ENCODE measurements at places on chromosomes 11 and 22.
A peak's percentile ranks its signal among the peaks of the same experiment; 100 is the strongest.

DNA sequence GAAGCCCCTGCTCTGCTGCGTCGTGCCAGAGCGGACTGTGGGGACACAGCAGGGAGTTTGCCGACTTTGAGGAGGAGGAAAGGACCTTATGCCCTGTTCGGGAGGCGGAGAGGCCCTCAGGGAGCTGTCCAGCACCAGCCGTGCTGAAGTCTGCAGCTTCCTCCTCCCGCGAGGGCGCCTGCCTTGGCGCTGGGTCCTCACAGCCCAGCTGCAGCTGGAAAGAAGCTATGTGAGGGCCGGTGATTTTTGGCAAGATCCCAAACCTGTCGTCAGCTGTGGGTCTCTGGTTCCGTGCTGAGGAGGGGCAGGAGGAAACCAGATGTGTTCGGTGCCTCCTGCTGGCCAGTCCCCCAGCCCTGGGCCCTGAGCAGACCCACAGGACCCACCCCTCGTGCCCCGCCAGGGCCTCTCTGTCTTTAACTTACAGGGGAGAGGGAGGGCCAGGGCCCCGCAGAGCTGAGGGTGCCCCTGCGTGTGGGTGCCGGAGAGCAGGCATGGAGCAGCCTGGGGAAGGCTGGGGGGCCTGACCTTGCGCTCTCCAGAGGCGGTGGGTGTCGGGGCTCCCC is 12.0 kb downstream of the BRSK2 start:
- DNase-seq: peak; percentile 65

DNA sequence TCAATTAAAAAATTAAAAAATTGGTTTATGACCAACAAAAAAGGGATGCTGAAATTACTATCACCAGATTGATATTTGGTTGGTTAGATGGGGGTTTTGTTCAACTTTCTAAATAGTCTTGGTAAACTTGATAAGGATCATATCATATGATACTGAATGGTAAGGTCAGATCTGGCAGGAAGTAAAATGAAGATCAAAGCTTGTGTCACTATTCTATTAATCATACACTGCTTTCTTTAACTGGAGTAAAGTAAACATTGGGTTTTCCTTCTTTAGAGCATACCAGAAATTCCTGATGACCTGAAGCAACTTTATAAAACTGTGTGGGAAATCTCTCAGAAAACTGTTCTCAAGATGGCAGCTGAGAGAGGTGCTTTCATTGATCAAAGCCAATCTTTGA is 40.2 kb downstream of the RRM1 start:
- no peak for DNase-seq

GRCh38 chr11:5690216-5690615 is 626 bp downstream of the TRIM22 start:
- DNase-seq: no peak

DNA sequence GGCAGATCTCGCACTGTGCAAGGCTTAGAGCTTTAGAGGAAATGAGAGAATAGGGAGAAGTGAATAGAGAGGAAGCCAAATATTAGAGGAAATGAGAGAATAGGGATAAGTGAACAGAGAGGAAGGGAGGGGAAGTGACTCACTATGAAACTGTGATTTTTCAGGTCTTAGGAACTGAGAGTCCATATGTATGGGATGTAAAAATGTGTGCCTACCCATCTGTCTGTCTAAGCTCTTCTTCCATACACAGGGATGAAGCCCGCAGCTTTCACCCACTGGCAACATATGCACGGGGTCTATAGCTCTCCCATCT is 6.4 kb upstream of the CCDC86 start:
- no peak for DNase-seq

DNA sequence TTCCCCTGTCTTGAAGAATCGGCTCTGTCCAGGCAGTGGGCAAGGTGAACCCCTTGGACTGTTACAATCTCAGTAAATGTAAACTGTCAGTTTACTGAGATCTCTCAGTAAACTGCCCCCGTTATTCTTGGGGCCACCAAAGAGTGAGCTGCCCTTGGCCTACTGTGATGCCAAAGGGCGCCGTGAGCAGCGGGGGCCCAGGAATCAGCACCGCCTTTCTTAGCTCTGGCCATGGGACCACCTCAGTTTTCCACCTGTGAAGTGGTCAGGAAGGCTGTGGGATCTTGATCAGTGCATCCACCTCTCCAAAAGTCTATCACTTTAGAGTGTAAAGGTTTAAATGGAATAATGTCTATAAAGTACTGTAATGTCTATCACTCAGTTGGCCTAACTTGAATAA is 57.1 kb downstream of the THAP12 start:
- no peak for DNase-seq

DNA sequence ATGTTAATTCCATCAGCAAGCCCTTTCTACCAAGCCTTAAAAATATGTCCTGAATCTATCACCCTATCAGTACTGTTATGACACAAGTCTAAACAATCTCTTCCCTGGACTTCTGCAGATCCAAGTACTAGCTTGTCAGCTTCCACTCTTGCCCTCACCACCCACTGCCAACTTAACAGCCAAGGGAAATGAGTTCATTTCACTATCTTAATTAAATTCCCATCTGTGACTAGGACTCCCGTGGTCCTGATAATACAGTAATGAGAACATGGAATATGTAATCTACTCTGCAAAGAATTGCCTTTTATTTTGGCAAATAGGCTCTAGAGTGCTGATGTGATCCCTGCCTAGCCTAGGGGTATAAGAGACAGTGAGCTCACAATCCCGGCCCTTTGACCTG is 10.1 kb downstream of the UBQLN3 start:
- no peak for DNase-seq

DNA sequence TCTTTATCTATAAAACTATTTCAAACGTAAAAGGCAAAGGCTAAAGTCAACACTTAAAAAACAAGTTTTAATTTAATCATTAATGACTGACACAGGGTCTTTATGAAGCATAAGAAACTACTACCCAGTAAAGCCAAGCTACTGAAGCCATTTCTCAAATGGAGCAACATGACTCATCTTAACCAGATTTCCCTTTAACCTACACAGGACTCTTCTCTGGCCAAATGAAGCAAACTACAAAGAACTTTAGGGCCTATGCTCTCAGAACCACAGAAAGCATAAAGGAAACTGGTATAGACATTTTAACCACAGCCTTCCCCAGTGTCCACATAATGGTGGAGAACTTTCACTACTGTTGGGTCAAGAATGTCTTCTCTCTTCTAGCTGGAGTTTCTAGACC is 34.7 kb downstream of the ALG9 start:
- DNase-seq: no peak

DNA sequence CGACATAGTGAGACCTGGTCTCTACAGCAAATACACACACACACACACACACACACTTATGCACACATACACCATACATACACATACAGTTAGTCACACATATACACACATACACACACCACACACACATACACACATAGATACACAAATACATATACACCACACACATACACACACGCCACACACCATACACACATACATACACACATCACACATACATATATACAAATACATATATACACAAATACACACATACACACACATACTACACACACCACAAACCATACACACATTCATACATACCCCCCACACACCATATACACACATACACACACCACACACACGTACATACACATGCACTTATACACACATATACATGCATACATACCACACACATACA is 57.7 kb downstream of the MICAL2 start:
- no peak for DNase-seq

DNA sequence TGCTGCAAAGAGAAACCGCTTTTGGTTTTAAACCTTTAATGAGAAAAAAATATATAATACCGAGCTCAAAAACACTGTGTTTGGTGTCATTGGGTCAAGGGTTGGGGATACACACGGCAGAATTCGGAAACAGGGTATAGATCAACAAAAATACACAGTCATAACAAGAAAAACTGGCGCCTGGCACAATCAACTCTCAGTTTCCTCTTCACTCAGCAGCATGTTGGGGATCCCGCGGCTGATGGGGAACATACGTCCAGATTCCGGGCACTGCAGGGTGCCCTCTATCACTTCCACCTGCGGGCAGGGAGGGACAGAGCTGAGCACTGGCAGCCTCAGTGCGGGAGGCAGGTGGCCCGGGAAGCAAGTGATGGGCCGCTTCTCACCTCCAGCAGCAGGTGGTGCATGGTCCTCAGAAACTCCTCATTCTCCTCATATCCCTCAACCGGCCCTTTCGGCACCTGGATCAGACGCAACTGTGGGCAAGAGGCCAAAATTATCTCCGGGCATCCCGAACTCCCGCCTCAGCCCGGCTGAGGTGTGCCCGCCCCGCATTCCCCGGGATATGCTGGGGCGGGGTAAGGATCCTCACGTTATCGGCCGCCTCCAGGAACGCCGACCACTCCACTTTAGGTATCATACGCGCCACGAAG is 561 bp downstream of the TRMT112 start:
- no peak for DNase-seq

- DNase-seq: no peak
Observed at GRCh38 chr11:105910095-105910715, 111.8 kb downstream of the MSANTD4 start.

- no peak for DNase-seq
Observed at GRCh38 chr11:31795706-31796498, 15.2 kb downstream of the PAX6 start.

GRCh38 chr11:27115051-27115650 is 74.5 kb downstream of the BBOX1 start:
- no peak for DNase-seq
